ENCODE measurements at places on chromosomes 5 and 9. TPM values are rescaled to one million over a fixed set of nuclear protein-coding genes. Genes with fewer than 3 reads are reported as not detected.

GRCh38 chr9:100064872-100065581 lies 33.8 kb downstream of the ERP44 start:
- no peak for DNase-seq

DNA sequence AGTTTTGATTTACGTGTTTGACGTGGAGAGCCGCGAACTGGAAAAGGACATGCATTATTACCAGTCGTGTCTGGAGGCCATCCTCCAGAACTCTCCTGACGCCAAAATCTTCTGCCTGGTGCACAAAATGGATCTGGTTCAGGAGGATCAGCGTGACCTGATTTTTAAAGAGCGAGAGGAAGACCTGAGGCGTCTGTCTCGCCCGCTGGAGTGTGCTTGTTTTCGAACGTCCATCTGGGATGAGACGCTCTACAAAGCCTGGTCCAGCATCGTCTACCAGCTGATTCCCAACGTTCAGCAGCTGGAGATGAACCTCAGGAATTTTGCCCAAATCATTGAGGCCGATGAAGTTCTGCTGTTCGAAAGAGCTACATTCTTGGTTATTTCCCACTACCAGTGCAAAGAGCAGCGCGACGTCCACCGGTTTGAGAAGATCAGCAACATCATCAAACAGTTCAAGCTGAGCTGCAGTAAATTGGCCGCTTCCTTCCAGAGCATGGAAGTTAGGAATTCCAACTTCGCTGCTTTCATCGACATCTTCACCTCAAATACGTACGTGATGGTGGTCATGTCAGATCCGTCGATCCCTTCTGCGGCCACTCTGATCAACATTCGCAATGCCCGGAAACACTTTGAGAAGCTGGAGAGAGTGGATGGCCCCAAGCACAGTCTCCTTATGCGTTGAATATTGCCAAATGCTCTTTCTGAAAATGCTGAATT lies 850 bp downstream of the RRAGA start:
- no peak for DNase-seq

FCN2 gene
- not detected for total RNA-seq

DNA sequence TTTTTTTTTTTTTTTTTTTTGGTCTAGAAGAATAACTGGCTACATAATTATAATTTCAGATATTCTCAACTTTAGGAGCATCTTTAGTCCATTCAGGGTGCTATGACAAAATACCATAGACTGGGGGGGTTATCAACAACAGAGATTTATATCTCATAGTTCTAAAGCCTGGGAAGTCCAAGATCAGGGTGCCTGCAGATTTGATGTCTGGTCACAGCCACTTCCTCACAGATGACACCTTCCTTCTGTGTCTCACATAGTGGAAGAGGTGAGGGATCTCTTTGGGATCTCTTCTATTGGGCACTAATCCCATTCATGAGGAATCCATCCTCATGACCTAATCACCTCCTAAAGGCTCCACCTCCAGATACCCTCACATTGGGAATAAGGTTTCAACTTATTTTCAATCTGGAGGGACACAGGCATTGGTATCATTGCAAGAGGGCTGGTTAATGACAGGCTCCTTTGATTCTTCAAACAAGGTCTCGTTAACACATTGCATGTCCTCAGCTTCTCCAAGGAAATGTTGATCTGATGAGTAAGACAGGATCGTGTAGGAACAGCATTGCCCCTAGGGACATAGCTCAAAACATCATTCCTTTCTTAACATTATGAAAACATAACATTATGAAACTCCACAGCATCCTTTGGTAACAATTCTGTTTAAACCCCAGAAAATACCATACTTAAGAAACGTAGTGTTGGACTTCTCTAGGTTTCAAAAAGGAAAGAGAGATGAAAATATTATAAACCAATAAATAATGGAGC lies 372.4 kb downstream of the SEMA5A start:
- DNase-seq, result no peak

ACTBL2 gene
- not detected for total RNA-seq

PCDHA13 gene
- 13.5 TPM for total RNA-seq

DNA sequence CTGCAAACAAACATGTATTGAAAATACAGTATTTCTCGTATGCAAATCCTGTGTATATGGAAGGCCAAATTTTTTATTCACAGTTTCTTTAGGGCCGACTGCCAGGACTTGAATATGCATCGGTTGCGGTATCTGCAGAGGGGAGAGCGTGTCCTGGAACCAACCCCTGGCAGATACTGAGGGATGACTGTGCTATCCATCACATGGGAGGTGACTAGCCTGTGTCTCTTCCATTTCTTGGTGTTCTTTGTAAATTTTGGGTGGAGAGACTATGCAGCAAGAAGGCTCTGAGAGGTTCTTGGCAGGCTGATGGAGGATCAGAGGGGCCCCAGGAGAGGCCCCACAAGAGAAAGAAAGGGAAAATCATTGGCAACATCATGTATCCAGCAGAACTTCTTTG lies 384.3 kb downstream of the YTHDC2 start:
- no peak for DNase-seq

GRCh38 chr5:142955628-142956027 lies 185.5 kb downstream of the ARHGAP26 start:
- DNase-seq, result no peak

GRCh38 chr9:114263853-114264510 lies 58.9 kb upstream of the ORM1 start:
- no peak for DNase-seq

DNA sequence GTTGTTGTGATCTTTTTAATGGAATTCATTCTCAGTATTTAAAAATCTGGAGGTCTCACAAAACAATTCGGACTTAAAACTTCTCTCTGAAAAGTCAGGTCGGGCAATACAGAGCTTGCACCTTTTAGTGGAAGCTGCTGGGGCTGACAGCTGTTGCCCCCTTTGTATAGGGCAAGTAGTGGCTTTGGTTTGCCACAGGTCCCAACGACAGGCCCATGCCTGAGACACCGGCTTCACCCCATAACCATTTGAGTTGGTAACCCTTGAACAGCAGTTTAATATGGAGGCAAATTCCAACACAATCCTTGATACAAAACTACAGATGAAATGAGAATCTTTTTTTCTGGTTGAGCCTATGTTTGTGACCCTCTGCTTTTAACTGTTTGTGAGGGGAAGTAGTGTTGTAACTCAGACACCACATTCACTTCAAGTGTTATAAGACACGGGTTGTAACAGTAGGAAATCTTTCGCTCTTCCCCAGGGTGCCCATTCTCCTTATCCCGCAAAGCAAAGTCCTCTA lies 752 bp upstream of the GLRX start:
- no peak for DNase-seq

DNA sequence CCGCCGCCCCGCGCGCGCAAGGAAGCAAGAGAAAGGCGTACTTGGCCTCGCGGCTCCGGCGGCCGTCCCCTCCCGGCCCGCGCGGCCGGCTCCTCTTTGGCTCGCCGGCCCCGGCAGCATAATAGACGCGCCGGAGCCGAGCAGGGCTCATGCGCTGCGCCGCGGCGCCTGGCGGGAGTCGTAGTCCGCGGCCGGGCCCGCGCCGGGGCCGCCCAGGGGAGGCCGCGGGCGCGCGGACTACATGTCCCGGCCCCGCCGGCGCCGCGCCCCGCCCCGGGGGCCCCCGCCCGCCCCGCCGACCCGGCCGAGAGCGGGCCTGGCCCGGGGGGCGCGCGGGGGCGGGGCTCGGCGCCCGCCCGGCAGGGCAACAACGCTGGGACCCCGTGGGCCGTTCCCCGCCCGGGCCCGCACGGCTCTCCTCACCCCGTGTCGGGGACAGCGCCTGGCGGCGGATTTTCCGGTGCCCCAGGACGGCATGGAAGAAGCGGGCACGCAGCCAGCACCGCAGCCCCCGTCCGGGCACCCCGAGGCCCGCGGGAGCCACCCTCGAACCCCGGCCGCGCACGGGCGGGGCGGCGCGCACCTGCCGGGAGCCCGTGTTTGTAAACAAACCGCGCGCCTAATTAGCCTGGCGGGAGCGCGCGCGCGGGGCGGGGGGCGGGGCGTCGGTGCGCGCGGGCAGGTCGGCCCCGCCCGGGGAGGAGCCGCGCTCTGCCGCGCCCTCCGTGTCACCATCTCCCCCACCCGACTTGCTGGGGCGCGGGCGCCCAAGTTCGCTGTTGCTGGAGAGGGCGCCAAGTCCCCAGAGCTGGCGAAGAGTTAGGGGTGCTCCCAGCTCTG lies at the start of gene BRD3:
BRD3 (minus strand) TSS at position 123 of the 840 bp plus-strand sequence. CDS start 14,549 bp downstream, outside the sequence.
- peak; percentile 94 for DNase-seq

DNA sequence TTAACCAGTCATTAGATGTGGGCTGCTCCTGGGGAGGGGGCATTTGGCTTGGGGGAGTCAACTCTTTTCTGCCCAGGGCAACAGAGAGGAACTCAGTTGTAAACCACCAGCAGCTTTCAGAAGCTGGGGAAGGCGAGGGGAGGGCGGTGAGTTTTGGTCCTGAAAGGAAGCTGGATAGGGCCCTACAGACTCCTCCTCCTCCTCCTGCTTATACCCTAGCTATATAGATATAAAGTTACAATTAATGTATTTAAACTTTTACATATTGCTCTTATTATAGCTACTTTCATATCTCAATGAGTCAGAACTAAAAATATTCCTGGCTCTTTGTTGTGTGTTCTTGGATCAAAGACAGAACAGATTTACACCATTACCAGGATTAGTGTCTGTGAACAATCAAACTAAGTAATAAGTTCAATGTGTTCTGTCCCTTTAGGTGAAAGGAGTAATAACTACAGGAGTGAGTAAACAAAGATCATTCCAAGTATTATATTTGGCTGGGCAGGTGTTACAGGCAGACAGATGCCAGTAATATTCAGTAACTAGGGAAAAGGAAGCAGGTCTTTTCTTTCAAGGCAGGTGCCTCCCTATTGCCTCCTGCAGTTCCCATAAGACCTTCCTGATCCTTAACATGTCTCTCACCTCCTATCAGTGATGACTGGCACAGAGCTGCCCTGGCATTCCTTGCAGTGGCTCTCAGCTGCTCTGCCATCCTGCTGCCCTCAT lies 20.5 kb upstream of the VPS13A start:
- no peak for DNase-seq

- no peak for DNase-seq
Measured at GRCh38 chr5:10489810-10490426, 48.2 kb downstream of the ROPN1L start.

GRCh38 chr5:180366326-180366725 lies 13.2 kb upstream of the GFPT2 start:
- DNase-seq, result peak; percentile 55

- no peak for DNase-seq
Measured at GRCh38 chr5:151664694-151665585, 21.8 kb downstream of the SPARC start.

RNF14 gene
- 75.0 TPM for total RNA-seq

MAP1B gene
- 490 TPM for total RNA-seq

GRCh38 chr5:8098081-8098480 lies 229.1 kb downstream of the MTRR start:
- DNase-seq, result no peak

DNA sequence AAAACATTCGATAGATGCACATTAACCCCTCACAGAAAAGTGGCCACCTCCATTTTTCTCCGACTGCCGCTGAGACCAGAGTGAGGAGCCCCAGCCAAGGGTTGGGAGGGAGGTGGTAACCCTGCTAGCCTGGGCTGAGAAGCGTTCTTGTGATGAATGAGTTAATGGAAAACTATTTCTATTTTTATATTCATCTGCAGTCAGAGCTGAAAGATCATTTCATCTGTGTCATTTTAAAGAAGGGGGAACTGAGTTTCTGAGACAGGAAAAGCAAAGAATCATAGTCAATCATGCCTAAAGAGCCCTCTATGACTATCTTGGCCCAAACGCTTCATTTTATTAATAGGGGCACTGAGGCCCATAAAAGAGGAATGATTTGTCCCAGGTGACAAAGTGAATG lies 229.5 kb downstream of the PAPPA start:
- no peak for DNase-seq

HAVCR1 gene
- total RNA-seq, result 0.82 TPM

DNA sequence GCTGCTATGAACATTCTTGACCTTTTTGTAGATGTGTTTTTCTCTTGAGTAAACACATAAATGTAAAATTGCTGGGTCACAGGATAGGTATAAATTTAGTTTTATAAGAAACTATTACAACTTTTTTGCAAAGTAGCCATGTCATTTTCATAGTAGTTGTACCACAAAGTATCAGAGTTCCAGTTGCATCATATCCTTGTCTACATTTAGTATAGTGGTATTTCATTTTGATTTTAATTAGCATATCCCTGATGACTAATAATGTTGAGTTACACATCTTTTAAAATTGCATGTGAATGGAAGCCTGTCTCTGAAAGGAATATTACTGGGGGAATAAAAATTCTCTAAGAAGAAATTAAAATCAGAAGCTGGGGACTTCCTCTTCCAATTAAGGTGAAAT lies 85.4 kb downstream of the TMEM161B start:
- DNase-seq, result no peak

DNA sequence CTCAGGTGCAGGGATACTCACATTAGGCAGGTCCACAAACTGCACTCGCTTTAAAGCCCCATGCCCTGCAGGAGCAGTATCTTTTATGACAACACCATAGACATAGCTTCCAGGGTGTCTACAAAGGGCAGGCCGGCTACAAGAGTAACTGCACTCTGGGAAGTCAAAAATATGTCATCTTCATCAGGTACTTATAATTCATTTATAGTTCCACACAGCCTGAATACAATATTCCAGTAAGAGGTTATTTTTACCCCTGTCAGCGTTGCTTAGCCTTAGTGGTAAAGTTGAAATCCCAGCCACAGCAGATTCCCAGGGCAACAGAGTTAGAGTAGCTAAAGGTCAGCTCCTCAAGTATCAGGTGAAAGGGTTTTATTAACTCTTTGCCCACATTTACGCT lies 82.3 kb upstream of the ITGA2 start:
- DNase-seq, result no peak

DMRT3 gene
- total RNA-seq, result not detected

IL5 gene
- total RNA-seq, result not detected

DNA sequence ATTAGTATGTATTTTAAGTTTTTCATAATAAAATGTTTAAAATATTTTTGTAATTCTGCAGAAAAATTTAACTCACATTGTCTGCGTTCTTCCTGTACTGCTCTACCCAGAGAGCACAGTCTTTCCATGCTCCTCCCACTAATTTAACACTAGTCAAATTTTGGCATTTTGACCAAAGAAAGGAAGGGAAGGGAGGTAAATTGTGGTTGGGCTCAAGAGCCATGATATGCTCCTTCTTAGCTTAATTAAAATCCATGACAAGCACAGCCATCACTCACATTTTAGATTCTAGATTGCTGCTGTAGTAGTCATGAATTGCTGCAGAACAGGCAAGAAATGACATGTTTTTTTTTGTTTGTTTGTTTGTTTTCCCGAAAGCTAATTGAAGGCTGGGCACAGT lies 98.4 kb downstream of the NLN start:
- DNase-seq, result no peak

GRCh38 chr5:88861231-88861630 lies 21.8 kb downstream of the MEF2C start:
- no peak for DNase-seq

C9orf152 gene
- total RNA-seq, result not detected

PTPRD gene
- 191 TPM for total RNA-seq

SLC6A18 gene
- not detected for total RNA-seq

TNIP1 gene
- total RNA-seq, result 15.1 TPM
